ENCODE measurements at places on chromosomes 11 and 22.

GRCh38 chr11:6476571-6476970, 2.8 kb upstream of the TRIM3 start:
- no peak for DNase-seq

- no peak for DNase-seq
Observed at GRCh38 chr11:116821050-116821918, 1.8 kb downstream of the APOA4 start.

- no peak for DNase-seq
Observed at GRCh38 chr11:5275369-5276110, 5.8 kb upstream of the HBE1 start.

DNA sequence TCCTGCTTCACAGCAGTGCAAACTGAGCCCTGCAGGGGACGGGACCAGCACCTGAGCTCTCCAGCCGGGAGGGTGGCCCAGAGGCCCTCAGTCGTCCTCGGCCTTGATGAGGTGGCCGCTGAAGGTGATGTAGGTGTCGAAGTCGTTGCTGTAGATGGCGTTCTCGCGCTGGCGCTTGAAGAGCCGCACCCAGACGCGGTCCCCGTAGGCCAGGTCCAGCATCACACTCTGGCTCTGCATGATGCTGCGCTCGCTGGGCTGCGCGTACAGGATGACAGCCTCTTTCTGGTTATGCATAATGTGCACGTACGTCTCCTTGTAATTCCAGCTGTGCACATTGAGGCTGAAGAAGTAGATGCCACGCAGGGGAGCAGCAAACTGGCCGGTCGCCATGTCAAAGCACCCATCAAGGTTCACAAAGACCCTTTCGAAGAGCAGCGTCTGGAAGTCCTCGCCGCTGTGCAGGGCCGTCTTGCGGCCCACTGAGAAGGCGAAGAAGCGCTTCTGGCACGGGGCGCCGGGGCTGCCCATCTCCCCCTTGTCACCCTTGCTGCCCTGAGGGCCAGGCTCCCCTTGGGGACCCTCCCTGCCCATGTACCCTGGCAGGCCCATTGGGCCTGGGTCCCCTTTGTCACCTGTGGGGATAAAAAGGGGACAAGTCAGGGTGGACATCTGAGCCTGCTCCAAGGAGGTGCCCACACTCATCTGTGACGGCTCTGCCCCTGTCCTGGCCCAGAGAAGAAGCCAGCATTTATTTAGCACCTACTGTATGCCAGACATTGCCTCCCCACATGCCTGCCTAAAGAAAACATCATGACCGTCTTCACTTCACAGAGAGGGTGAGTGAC, 5.7 kb downstream of the C1QTNF6 start:
- no peak for DNase-seq

- peak; percentile 88 for DNase-seq
Observed at GRCh38 chr11:2092956-2093412, 46.2 kb downstream of the IGF2 start.

- no peak for DNase-seq
Observed at GRCh38 chr11:19729141-19729540, 16.5 kb downstream of the NAV2 start.

DNA sequence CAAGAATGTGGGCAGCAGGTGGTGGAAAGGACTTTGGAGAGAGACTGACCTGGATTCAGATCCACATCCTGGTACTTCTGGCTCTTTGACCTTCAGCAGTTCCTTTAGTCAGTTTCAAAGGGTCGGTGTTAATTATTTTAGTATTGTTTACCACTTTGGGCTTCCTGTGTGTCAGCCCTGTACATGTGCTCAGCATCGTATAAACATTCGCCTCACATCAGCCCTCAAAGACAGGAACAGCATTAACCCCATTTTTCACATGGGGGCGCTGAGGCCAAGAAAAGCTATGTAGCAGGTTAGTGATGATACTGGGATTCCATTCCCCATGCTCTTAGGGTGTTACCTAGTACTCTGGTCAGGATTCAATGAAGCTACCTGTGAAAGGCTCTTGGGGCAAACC, 72.1 kb upstream of the YWHAH start:
- no peak for DNase-seq

DNA sequence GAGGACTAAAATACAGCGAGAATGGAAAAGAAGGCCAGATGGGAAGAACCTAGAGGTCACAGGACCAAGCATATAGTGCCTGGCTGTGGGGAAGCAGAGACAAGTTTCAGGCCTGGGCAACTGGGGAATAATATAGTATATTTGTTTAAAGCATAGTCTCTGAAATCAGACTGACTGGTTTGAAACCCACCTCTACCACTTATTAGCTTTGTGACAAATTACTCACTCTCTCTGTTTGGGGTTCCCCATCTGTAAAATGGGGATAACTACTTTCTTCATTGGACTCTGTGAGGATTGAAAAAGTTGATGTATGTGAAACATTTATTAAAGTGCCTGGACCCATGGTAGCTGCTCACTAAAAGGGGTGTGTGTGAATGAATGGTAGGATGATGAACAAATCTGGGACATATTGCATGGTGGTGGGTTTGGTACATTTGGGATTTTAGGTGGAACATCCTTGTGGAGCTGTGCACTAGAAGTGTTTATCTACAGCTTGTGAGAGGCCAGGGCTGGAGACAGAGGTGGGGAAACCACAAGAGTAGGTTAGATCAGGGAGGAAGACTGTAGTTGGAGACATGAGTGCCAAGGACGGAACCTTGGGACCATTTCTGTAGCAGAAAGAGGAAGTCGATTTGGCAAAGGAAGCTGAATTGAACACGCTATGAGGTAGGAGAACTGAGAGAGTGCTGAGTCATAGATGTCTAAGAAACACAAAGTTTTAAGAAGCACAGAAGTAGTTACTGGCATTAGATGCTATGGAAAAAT, 52.6 kb downstream of the SWAP70 start:
- DNase-seq, result no peak

DNA sequence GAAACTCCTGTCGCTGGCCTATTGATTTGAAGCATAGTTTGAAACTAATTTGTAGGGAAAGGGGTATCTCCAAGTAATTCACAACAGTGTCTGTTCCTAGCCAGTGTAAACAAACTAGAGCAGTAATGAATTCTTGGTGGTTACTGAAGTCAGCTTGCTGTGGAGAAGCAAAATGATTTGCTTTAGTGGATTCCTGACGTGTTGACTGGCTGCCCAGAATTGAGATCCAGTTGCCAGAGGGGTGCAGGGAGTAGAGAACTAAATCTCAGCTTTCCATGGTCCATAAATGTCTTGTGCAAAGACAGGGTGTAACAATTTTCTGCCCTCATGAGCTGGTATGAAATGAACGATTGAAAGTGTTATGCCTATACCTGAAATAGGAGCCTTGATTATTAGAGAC, 382.5 kb upstream of the KIRREL3 start:
- DNase-seq, result no peak

DNA sequence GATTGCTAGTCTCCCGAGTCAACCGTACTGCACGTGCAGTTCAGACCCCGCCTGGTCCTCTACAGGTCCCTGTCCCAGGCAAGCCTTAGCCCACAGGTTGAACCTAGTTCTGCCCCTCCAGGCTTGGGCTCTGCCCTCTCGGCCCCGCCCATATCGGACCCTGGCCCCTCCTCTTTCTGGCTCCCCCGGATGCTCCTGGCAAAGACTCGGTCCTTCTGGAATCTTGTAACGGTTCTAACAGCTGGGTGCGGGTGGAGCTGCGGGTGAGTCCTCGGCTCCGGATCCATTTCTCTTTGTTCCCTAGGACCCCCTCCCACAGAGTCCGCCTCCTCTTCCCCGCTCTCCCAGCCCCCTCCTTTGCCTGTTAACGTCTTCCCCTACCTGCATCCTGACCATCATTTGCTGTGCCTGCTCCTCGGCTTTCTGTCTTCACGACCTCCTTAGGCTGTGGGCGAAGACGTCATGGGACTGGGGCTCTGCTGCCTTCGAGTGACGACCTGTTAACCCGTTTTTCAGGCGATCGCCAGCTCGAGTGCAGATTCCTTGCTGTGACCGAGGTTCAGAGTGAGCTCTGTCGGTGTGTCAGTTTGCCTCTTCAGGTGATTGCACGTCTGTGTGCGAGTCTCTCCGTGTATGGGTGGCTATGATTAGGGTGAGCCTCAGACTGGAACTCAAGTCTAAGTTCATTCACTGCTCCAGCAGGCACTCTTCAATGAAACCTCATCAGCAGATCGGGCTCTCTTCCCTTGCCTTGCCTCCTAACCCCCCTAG, at the start of gene DNHD1:
TSS of gene DNHD1 (plus strand) at position 212 of the 771 bp plus-strand sequence. CDS start 936 bp downstream, outside the sequence.
- no peak for DNase-seq

GRCh38 chr11:76806608-76807205, 23.6 kb downstream of the TSKU start:
- no peak for DNase-seq

GRCh38 chr22:22711532-22711913, 67.1 kb downstream of the GGTLC2 start:
- DNase-seq, result no peak

DNA sequence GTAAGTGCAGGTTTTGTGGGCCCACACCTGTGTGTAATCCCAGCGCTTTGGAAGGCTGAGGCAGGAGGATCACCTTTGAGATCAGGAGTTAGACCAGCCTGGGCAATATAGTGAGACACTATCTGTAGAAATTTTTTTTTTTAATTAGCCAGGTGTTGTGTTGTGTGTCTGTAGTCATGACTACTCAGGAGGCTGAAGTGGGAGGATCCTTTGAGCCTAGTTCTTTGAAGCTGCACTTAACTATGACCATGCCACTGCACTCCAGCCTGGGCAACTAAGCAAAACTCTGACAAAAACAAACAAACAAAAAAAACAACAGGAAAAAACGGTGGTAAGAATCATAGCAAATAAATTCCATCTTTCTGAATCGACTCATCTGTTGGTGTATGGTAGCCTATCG, 268.6 kb upstream of the PDGFD start:
- no peak for DNase-seq

- no peak for DNase-seq
Observed at GRCh38 chr11:95877291-95877690, 46.6 kb downstream of the MTMR2 start.

GRCh38 chr22:46367707-46368191, 32.2 kb downstream of the TRMU start:
- DNase-seq, result peak; percentile 73

- DNase-seq, result no peak
Observed at GRCh38 chr22:39448205-39449054, 8.4 kb upstream of the MGAT3 start.

DNA sequence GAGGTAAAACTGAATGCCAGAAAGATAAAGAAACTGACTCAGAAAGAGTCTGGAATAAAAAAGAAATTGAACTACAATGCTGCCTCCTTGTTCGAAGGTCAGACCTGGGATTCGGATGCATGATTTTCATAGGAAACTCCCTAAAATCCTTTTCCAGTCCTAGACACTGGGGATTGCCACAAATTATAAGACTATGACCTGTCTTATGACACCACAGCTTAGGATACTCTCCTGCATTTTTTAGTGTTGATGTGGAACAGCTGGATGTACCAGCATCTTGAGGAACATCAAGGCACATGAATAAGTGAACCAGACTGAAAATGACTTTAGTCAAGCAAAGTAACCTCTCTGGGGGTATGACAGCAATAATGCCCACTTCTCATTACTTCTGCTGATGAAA, 9.0 kb downstream of the KIRREL3 start:
- no peak for DNase-seq

GRCh38 chr11:45671246-45672171, 6.1 kb upstream of the CHST1 start:
- no peak for DNase-seq

DNA sequence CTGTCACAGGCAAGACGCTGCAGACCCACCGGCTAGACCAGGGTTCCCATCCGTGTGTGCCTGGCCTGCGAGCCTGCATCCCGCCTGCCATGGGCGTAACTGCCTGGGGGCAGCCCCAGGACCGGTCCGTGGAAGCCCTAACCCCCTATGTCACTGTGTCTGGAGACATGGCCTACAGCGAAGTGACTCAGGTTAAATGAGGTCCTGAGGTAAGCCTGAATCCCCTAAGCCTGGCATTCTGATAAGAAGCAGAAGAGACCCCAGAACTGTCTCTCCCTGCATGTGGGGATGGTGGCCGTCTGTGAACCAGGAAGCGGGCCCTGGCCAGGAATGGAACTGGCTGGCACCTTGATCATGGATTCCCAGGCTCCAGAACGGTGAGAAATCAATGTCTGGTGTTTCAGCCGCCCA, 570.1 kb downstream of the BRD1 start:
- DNase-seq, result no peak

GRCh38 chr11:68315171-68315920, 3.0 kb downstream of the LRP5 start:
- DNase-seq, result no peak

DNA sequence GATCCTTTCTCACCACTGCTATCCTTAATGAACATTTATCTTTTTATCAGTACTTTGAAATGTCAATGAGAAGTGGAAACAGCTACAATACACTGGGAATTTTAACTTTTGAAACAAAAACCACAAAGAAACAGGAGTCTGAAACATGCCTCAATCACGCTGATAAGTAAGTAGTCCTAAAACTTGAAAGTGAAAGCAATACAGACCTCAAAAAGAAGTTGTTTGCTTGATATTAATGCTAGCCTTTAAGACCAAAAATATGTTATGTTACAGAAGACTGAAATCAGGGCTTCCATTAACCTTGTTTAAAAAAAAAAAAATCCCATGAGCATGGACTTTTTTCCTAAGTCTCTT, 21.3 kb downstream of the PHF21A start:
- DNase-seq, result no peak

DNA sequence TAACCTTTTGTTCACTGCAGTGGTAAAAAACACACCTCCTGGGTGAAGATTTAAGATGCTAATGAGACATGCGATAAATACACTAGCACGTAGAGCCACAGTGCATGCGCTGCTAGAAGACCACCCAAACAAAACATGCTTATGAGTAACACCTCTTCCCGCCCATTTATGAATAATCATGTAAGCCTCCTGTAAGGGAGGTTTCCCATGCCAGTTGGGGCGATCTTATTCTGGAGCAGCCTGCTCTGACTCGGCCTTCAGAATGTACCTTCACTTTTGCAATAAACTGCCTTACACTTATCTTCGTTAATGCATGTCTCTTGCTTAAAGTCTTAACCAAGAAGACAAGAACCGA, 18.1 kb upstream of the SCARF2 start:
- no peak for DNase-seq

DNA sequence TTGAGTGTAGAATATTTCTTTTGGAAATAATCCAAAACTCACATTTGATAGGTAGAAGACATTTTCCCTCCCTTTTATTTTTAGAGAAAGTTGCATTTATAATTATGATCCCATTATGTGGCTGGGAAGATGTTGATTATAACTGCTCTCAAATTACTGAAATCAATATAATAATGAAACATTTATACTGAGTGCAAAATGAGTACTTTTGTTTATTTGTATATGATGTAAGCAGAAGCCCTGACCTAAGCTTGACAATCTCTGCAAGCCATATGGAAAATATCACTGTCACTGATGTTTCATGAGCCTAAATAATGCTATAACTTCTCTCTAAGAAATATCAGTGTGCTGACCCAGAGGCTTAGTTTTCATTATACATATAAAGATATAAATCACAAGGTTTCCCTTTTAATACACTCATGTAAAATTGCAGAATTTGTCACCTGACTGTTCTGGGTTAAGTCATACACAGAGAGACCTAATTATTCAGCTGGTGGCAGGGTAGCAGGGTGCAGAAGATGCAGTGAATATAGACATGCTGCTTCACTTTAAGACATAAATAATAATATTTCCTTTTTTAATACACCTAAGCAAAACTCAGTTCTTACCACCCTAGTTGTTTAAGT, 99.2 kb downstream of the BBOX1 start:
- no peak for DNase-seq

GRCh38 chr11:118521892-118522311, 5.4 kb upstream of the TTC36 start:
- no peak for DNase-seq

Data from NCI-H2171 (cell line).